ENCODE measurements at places on chromosomes 6 and 20. TPM values are rescaled to one million over a fixed set of nuclear protein-coding genes. Genes with fewer than 3 reads are reported as not detected.

- no peak for DNase-seq
Observed at GRCh38 chr6:157240059-157240959, 83.0 kb downstream of the TMEM242 start.

GRCh38 chr20:61359254-61359653 is 107.2 kb downstream of the CDH4 start:
- no peak for DNase-seq

GRCh38 chr20:10667560-10668167 is 6.1 kb downstream of the JAG1 start:
- no peak for DNase-seq

GRCh38 chr20:2693286-2694007 is 867 bp downstream of the EBF4 start:
- peak; percentile 62 for DNase-seq

GRCh38 chr20:59518881-59519706 is 85.2 kb upstream of the PHACTR3 start:
- DNase-seq = no peak

DNA sequence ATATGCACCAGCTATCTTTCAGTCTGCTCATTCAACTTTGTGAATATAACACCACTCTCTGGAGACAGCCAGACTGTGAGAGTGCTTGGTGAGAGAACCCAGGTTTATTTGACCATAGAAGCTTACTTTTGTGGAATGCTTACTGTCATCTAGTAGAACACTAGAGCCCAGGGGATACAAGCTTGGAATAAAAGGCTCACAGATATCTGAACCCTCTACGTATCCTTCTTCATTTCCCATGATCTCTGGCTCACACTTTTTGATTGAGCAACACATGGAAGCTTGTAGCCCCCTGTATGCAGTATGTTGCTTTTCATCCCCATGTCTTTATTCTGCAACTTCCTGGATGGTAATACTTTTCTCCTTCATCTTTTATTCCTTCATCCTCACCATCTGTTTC is 835.3 kb upstream of the CITED2 start:
- DNase-seq = no peak

DNA sequence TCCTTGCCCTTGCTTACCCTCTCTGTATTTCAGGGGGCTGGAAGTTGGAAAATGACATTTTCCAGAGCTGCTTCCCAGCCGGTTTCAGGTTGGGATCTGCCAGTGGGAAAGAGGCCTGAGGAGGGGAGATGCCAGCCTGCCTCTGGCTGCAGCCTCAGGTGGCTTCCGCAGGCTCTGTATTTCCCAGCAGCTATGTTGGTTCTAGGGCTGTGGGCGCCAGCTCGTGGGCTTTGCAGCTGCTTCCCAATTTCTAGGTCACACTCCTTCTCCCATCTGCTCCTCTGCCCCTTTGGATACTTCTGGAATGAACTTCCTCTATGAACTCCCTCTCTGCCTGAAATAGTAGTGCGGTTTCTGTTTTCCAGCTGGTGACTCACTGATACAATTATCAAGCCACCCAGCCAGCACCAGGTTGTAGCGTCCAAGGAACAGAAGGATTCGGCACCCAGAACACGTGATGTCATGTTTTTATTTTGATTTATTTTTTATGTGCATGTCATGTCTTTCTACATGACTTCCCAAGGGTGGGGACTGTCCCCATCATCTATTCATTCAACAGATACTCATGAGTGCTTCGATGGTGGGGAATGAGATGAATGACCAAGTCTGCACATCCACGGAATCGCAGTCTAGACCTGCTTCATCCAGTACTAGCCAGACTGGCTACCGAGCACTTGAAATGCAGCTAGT is 38.0 kb downstream of the TGM2 start:
- no peak for DNase-seq

GRCh38 chr6:44917430-44917829 is 410.7 kb upstream of the RUNX2 start:
- DNase-seq = no peak

DNA sequence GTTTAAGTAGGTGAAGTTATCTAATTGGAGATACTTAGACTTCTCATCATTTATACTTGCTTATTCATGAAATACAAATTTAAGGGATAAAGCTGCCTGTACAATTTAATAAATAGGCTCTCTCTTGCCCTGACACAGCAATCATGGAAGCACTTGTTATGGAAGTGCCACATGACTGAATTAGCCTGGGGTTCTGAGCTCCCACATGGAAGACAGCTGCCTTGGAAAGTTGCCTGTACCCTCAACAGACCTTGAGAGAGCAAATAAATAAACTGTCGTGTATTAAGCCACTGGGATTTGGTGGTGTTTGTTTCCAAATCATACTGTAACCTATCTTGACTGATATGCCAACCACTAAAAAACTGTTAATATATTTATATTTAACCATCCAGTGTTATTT is 87.0 kb upstream of the RSPO3 start:
- DNase-seq = no peak

GRCh38 chr6:56794421-56794820 is 151.7 kb upstream of the DST start:
- no peak for DNase-seq

DNA sequence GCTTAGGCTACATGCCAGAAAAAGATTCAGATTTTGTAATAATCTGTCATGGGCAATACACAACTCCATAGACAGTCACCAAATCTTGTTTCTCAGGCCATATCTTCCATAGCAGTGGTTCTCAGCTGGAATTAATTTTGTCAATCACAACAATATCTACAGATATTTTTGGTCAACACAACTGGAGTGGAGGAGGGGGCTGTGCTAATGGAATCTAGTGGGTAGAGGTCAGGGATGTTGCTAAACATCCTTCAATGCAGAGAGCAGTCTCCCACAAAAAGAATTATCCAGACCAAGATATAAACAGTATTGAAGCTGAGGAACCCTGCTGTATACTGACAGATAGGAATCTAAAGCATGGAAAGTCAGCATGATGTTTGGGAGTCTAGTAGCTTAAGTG is 174.6 kb downstream of the UBE3D start:
- DNase-seq = no peak

Gene C2
- total RNA-seq = 0.53 TPM

Gene TRMT6
- total RNA-seq = 16.1 TPM

Gene FAXC
- total RNA-seq = not detected

Gene SPTLC3
- total RNA-seq = 1.7 TPM

Gene ZGPAT
- 24.0 TPM for total RNA-seq

All from activated naive CD4-positive, alpha-beta T cell treated with anti-CD3 and anti-CD28 coated beads, Interleukin-2, amount 50 U/mL, for 72 hours (primary cell).